ENCODE measurements at places on chromosomes 6 and 20. TPM values are rescaled to one million over a fixed set of nuclear protein-coding genes. Genes with fewer than 3 reads are reported as not detected.

Gene SLC13A3
- total RNA-seq: not detected

Gene RTEL1
- total RNA-seq: 39.2 TPM

Gene LIME1
- 16.0 TPM for total RNA-seq

Gene SYNCRIP
- total RNA-seq: 161 TPM

Gene IFT52
- 24.2 TPM for total RNA-seq

Gene IL17F
- total RNA-seq: not detected

Gene SLC17A9
- 0.07 TPM for total RNA-seq

DNA sequence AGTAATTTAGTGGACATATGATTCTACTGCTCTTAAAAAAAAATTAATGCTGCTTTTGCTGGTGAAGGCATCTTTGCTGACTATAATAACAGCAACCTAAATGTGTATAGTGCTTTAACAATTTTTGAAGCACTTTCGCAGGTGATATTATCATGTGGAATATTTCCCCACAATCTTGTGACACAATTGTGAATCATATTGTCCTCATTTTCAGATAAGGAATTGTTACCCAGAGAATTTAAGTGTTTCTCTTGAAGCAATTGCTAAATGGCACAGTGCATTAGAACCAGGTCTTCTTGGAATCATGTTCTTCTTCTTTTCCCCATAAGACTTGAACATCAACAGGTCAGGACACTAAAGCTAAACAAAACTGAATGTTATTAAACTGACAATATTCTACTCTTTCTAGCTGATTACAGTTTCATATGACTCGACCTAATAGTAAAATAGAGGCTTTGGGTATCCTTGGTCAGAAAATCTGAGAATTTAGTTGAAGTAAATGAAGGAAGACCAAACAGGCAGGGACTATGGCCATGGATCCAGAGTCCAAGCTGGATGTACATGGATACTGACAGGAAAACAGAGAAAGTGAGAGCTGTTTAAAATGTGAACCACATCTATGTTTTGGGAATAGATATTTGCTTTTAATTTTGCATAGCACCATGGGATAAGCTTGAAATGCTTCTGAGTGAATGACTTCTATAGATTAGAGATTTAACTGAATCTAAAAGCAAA is 121.8 kb upstream of the SLC35B3 start:
- H3K27ac ChIP-seq: peak overlapping the region; percentile 42
- no peaks in the 10 kb centered on the region for H3K27me3 ChIP-seq
- H3K4me1 ChIP-seq: peaks cover 18% of the 10 kb centered on the region
- H3K36me3 ChIP-seq: no peaks in the 10 kb centered on the region

- H3K4me3 ChIP-seq: peak overlapping the region; percentile 28
- peak overlapping the region; percentile 56 for H3K27ac ChIP-seq
- H3K36me3 ChIP-seq: peaks cover 7% of the 10 kb centered on the region
- no peaks in the 10 kb centered on the region for H3K27me3 ChIP-seq
Observed at GRCh38 chr6:88380083-88380482, 213.9 kb upstream of the CNR1 start.

DNA sequence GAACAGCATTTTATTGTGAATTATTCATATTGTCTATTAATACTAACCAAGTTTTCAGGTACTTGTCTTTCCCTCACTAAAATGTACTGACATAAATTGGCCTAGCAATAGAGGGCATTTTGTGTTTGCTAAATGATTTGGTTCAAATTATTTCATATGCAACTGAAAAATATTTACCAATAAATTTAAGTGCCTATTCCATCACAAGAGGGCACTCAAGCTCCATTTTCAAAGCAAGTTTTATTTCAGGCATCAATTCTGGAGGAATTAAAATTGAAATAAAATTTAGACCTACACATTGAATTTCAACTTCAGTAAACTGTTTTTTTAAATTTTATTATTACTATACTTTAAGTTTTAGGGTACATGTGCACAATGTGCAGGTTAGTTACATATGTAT is 114.3 kb upstream of the SYNCRIP start:
- H3K27ac ChIP-seq: no peak overlapping the region
- H3K36me3 ChIP-seq: no peaks in the 10 kb centered on the region
- peak; percentile 45 for DNase-seq
- H3K4me1 ChIP-seq: no peaks in the 10 kb centered on the region
- H3K4me3 ChIP-seq: no peak overlapping the region

GRCh38 chr6:142716097-142716496 is 228.9 kb downstream of the HIVEP2 start:
- H3K4me1 ChIP-seq: no peaks in the 10 kb centered on the region
- peaks cover 29% of the 10 kb centered on the region for H3K27me3 ChIP-seq
- H3K4me3 ChIP-seq: no peak overlapping the region
- no peak overlapping the region for H3K27ac ChIP-seq
- no peaks in the 10 kb centered on the region for H3K36me3 ChIP-seq

- no peak overlapping the region for H3K27ac ChIP-seq
- peaks cover 26% of the 10 kb centered on the region for H3K27me3 ChIP-seq
- peak; percentile 65 for DNase-seq
- H3K36me3 ChIP-seq: no peaks in the 10 kb centered on the region
- H3K4me3 ChIP-seq: no peak overlapping the region
- H3K4me1 ChIP-seq: no peaks in the 10 kb centered on the region
Observed at GRCh38 chr6:117976030-117976651, 69.1 kb downstream of the SLC35F1 start.

- peaks cover 4% of the 10 kb centered on the region for H3K36me3 ChIP-seq
- H3K4me1 ChIP-seq: no peaks in the 10 kb centered on the region
- no peaks in the 10 kb centered on the region for H3K27me3 ChIP-seq
- no peak overlapping the region for H3K4me3 ChIP-seq
- no peak overlapping the region for H3K27ac ChIP-seq
- DNase-seq: no peak
Observed at GRCh38 chr6:54737247-54737646, 109.3 kb upstream of the FAM83B start.

DNA sequence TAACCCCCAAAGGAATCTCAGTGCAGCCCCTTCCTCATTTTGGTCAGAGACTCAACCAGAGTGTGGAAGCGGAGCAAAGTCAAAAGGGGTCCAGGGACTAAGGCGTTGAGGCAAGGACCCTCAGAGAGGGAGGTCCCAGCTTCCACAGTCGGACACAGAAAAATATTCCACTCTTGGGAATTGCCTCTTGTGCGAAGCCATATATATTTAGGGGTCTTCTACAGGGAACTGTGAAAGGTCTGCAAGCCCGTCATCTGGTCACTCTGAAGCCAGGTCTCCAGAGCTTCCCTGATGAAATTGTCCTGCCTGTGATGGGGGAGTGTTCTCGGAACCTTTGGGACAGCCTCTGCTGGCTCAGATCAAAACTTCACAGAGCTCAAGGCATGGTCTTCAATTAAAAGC is 160.8 kb downstream of the TBXT start:
- no peaks in the 10 kb centered on the region for H3K27me3 ChIP-seq
- H3K36me3 ChIP-seq: no peaks in the 10 kb centered on the region
- H3K4me1 ChIP-seq: peaks cover 5% of the 10 kb centered on the region
- no peak for DNase-seq

DNA sequence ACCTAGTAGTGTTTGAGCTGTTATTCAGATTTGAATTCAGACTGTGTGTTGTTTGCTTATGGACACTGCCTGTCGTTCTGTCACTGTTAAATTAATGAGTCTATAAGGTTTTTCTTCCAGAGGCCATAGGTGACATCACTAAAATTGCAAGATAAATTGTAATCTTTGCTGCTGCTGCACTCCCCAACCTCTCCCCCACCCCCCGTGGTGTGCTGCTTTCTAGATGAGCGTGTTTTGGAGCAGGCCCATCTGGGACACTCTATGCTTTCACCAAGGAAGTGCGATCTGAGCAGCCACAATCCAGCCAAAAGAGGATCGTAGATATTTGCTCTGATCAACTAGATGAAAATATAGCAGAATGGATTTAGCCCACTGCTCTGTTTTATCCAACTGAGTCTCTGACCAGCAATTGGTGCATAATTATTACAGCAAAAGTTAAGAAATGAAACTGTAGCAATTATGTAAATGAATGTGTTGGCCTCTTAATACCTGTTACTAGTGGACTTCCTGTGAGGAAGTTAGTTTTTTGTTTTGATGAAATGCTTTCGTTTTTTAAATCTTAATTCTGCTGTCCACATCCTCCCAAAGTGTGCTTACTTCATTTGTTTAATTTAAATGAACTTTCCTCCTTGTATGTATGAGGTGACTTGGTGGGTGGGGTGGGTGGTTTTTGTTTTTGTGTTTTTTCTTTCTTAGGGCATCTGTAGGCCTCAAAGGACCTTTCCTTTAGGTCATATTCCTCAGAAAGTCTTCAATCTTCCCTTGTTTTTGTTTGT is 58.1 kb downstream of the RPRD1B start:
- H3K27ac ChIP-seq: no peak overlapping the region
- no peak overlapping the region for H3K4me3 ChIP-seq
- H3K36me3 ChIP-seq: peaks cover 52% of the 10 kb centered on the region
- H3K27me3 ChIP-seq: no peaks in the 10 kb centered on the region

- H3K4me1 ChIP-seq: peaks cover 10% of the 10 kb centered on the region
- no peak overlapping the region for H3K4me3 ChIP-seq
- no peak for DNase-seq
- H3K27me3 ChIP-seq: no peaks in the 10 kb centered on the region
Observed at GRCh38 chr6:121338956-121339355, 4.7 kb upstream of the TBC1D32 start.

GRCh38 chr6:134358320-134358719 is 40.4 kb upstream of the SGK1 start:
- peak overlapping the region; percentile 75 for H3K27ac ChIP-seq
- DNase-seq: peak; percentile 53
- H3K4me1 ChIP-seq: peaks cover 17% of the 10 kb centered on the region
- no peak overlapping the region for H3K4me3 ChIP-seq
- no peaks in the 10 kb centered on the region for H3K27me3 ChIP-seq
- H3K36me3 ChIP-seq: no peaks in the 10 kb centered on the region

DNA sequence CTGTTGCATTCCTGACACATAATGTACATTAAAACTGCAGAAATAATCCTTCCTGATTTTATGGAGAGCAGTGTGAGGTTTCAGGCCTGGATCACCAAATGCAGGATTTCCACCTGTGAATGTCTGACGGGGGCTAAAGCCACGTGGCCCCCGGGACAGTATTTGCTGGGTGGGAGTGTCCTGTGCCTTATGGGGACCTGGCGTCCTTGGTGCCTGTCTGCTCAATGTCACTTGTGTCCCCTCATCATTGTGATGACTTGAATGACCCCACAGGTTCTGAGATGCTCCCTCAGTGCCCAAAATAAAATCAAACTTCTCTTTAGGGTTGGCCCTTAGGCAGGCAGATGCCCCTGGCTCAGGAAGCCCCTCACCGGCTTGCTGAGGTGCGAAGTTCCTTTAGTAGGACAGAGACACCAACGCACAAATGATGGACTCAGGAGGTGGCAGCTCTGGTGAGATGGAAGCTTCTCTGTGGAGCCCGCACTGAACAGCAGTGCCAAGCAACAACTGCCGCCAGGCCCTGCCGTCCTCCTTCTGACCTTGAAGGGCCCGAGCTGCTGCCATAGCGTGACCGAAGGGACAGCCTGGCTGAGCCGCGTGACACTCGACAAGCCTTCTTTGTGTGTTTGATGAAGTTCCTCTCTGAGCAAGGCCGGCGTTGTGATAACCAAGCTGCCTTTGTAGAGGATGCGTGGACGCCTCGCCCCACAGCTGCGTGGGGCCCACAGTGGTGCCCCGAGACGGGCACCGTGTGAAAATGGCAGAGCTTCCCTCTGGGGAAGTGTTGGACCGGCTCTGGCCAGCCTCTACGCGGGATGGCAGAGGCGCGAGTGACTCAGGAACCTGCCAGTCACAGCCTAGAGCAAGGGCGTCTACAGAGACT is 30.9 kb downstream of the FRMD1 start:
- H3K36me3 ChIP-seq: no peaks in the 10 kb centered on the region
- H3K27me3 ChIP-seq: no peaks in the 10 kb centered on the region
- no peak for DNase-seq

Measured in MCF 10A (cell line).